Thymus (tissue), 14 donors: ENCODE measurements at places on chromosomes 2 and 18. TPM values are rescaled to one million over a fixed set of nuclear protein-coding genes. Genes with fewer than 3 reads are reported as not detected.

- no peak for DNase-seq
These were observed 1192.5 kb upstream of the ACVR2A start for GRCh38 chr2:146652311-146652710.

- no peak for DNase-seq
These were observed 576.2 kb downstream of the CPS1 start for GRCh38 chr2:211132573-211132972.

DNA sequence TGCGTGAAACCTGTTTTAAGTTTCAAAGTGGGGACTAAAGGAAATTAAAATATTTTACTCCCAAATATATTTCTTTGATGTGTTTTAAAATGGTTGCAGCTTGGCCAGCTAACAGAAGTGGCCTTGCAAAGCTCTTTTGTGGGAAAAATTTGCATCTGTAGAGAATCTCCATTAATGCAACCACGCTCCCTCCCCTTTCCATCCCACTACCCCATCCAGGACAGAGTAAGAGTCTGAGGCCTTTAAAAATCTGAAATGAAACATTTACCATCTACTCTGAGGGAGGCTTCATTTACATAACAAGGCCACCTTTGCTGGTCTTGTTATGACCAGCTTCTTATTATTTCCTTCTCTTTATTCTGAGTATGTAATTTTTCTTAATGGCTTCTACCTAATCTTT lies 63.5 kb downstream of the STAT4 start:
- no peak for DNase-seq

DNA sequence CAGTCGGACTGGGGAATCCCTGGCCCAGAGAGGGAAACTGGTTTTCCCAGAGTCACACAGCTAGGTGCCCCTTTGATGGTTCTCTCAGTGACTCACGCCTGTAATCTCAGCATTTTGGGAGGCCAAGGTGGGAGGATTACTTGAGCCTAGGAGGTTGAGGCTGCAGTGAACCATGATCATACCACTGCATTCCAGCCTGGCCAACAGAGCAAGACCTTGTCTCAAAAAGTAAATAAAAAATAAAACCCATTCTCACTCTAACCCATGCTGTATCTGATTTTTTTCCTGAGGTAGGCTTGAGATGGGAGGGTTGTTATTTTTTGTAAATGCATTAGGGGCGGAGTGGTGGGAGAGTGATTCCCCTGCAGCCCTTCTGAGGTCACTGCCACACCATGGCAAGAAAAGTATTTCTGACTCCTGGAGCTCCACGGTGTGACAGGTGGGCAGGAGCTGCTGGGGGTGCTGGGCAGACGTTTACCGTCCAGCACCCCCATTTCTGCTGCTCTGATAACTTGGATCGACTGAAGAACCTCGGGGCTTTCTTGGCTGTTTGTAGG lies 60.3 kb downstream of the HPCAL1 start:
- no peak for DNase-seq

UCN gene
- 1.0 TPM for total RNA-seq

DNA sequence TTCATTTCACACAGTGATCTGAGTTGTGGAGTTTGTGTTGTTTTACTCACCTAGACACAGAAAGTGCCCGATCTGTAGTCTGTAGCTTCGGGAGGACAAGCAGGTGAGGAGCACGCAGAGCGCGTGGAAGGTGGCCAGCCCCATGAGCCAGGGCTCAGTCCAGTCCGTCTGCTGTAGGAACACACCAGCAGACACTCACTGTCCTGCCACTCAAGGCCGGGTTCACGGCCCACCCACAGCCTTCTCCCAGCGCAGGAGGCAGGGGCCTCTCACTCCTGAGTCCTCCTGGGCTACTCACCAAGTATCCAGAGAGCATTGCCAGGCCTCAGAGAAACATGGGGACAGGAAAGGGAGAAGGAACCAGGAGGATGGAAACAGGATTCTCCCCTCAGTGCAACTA lies 1.7 kb downstream of the TMEM18 start:
- no peak for DNase-seq
